ENCODE measurements at places on chromosomes 1 and 21.
A peak's percentile ranks its signal among the peaks of the same experiment; 100 is the strongest.

DNA sequence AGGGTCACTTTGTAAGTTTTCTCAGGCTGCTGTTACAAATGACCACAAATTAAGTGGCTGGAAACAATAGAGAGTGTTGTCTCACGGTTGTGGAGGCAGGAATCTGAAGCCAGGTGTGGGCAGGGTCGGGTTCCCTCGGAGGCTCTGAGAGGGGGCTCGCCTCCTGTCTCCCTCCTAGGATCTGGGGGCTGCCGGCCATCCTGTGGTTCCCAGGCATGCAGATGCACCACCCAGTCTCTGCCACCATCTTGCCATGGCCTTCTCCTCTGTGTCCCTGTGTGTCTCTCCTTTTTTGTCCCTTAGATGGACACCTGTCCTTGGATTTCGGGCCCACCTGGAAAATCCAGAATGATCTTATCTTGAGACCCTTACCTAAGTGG lies 4.8 kb downstream of the TP73 start:
- DNase-seq = no peak

DNA sequence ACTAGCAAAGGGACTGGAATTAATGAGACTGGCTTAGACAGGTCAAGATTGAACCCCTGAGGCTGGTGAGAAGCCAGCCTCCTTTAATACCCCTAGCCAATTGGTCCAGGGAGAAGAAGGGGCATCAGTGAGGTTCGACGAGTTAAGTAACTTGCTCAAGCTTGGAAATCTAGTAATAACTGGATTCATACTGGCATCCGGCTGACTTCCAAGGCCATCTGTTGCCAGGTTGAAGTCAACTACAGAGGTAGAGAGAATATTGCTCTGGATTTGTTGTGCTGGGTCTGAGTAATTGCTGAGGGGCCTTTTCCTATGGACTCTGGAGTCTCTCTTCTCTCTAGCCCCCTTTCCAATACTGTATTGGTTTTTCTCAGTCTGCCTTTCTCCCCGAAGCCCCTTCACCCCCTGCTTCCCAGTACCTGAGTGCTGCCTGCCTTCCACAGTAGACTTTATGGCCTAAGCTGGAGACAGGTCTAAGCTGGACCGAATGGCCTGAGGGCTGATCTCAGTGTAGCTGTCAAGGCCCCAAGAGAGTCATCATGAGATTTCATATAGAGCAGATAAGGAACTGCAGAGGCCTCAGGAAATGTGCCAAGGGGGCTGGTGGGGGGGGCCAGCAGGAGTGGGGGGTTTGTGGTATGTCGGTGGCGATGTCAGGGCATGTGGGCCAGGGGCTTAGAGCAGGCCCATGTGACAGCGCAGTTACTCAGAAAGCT lies 42.4 kb upstream of the IL19 start:
- no peak for DNase-seq

DNA sequence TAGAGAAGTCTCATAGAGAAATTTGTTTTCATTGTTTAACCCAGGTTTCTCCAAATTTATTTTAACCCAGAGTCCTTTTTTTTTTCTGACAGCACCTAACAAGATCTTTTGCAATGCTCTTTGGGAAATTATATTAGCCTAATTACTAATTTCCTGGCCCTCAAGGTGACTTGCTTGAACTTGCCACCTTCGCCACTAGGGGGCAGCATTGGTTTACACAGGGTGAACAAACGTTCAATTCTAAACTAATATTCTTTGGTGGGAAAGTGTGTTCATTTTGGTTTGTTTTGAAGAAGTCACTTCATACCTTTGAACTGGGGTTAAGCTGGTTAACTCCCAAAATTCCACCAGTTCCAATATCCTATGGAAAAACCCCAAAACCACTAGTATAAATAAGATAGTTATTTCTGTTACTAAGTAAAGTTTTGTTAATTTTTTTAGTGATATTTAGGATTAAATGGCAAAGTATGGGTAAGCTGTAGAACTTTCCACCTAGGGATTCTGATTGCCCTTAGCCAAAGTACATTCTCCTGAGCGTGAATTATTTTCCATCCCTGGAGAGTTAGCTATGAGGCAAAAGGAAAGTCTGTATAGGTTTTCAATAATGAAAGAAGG lies 13.0 kb downstream of the CCDC190 start:
- DNase-seq = peak; percentile 79

DNA sequence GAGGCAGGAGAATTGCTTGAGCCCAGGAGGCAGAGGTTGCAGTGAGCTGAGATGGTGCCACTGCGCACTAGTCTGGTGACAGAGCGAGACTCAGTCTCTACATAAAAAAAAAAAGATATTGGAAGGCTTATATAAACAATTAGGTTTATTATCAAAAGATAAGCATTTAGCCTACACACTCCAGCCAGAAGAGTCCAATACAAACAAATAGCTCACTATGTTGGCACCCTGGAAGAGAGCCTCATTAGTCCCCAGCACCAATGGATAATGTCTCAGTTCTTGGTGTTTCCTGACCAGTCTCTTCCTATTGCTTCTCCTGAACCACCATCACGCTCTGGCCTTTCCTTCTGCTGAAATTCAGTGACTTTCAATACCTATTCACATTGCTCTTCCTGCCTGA lies 48.6 kb upstream of the ATP1A1 start:
- DNase-seq = no peak

- DNase-seq = no peak
These were observed 12.9 kb downstream of the PTAFR start for GRCh38 chr1:28163496-28164161.

- no peak for DNase-seq
These were observed 478.2 kb downstream of the NEGR1 start for GRCh38 chr1:71804140-71804539.

All from activated CD4-positive, alpha-beta T cell treated with anti-CD3 and anti-CD28 coated beads, Interleukin-2, amount 50 U/mL, for 16 hours (primary cell).